Posterior vena cava (tissue), 2 donors: ENCODE measurements at places on chromosomes 7 and 10.

DNA sequence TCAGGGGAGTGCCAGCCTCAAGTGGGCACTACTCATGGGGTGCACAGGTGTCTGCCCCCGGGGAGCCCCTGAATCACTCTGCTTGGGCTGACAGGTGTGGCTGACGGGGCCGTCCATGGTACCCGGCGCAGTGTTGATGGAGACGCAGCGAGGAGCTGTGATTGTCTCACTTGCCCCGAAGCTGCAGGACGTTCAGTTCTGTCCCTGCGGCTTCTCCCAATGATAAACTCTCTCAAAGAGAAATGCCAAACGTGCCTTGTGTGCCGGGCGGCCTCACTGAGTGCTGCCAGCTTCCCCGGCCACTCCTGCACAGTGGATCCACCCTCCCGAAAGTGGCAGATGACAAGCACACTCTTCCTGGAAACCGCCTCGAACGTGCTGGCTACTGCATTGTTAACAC, 203.2 kb downstream of the DNAJB6 start:
- DNase-seq: peak; percentile 68

DNA sequence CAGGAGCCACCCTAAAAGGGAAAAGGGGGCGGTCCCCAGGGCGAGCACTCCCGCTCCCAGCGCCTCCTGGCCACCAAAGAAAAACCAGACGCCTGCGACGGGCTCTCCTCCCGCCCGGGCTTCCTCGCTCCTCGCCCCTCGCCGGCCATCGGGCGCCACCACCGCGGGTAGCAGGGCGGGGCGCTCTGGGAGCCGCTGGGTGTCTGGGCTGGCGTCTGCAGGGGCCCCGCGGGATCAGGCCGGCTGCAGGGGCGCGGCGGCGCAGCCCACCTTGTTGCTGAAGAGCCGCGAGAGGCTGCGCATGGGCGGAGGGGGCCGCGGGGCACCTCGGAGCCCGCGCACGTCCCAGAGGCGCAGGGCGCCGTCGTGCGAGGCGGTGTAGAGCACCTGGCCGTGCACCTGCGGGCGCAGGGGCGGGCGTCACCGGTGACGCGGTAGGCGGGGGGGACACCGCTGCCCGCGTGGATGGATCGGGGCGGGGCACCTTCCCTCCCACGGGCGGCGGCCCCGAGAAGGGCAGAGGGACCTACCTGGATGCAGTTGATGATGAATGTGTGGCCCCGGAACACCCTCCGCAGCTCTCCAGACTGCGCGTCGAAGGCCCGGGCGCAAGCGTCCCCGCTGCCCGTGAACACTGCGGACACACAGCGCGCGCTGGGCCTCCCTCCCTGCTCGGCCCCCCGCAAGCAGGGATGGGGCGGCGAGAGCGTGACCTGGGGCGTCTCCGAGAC, 28.3 kb downstream of the WDR86 start:
- DNase-seq: peak; percentile 66

- DNase-seq: peak; percentile 90
Measured at GRCh38 chr7:41886901-41887311, 184.0 kb upstream of the INHBA start.

GRCh38 chr10:69009360-69009759, 20.8 kb downstream of the KIFBP start:
- DNase-seq: no peak

- DNase-seq: no peak
Measured at GRCh38 chr10:68665841-68666240, 55.2 kb upstream of the CCAR1 start.

DNA sequence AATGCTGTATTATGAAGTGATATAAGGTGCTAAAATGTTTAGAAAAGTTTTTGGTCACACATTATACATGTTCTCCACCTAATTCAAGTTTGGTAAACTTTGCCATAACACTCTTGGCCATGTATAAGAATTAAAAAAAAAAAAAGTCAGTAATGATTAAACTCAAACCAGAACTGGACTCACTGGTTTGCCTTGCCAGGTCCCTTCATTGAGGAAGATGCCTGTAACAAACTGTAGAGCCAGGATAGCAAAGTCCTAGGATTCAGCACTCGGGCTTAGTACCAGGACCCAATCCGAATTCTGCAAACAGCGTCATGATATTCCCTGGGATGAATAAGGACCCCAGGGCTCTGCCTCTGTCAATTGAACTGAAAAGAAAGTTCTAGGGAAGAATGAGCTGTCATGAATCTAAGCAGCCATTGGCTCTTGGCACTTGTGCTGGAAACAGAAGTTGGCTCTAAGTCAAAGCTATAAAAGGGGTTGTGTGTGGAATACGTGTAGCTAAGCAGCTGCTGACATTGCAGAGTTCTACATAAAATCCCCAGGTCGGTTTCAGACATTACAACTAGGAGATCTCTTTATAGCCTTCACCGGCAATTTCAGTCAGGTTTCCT, 216.9 kb downstream of the C7orf25 start:
- DNase-seq: no peak

GRCh38 chr10:5632446-5632845, 33.9 kb downstream of the ASB13 start:
- DNase-seq: no peak

DNA sequence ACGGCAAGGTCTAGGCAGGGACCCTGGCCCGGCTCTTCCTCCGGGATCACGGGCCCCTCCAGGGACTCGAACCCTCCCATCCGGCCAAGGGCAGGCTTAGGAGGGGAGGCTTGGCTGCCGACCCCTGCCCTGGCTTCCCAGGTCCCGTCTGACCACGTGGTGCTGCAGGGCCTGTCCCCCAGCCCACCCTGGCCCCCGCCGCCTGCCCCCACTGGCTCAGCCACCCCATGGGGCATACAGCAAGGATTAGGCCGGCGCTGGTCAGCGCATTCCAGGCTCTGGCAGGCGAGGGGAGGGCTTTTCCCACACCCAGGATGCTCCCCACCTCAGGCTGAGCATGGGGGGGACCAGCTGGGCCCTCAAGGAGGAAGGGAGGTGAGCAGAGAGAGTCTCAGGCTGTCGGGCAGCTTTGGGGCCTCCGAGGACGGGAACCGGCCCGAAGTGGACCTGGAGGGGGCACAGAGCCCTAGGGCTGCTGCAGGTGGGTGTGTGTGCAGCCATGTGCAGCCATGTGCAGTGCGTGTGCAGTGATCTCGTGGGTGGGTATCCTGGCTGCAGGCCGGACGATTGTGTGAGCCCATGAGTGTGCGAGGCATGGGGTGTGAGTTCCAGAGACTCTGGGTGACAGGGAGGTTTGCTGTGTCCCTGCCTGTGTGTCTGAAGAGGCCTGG, 713 bp upstream of the GRIFIN start:
- no peak for DNase-seq
